ENCODE measurements at places on chromosomes 6 and 20.

DNA sequence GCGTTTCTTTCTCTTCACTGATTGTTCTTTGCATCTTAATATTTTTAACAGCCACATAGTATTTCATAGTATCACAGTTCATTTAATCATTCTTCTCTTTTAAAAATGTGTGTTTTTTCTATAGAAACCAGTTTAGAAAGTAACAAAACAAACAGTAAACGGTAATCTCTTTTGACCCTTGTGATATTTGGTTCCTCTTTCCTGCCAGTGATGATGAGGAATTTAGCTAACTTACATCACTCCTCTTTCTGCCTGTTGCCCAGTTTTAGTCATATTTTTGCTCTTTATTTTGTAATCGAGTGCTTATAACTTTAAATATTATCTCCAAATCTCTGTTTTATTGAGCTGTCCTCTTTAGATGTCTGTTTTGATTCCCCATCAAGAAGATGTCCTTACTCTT is 38.1 kb upstream of the ZBTB24 start:
- no peak for DNase-seq

GRCh38 chr6:79864001-79864400 is 83.4 kb downstream of the ELOVL4 start:
- DNase-seq, result no peak

GRCh38 chr6:71250099-71250602 is 38.5 kb upstream of the OGFRL1 start:
- no peak for DNase-seq

DNA sequence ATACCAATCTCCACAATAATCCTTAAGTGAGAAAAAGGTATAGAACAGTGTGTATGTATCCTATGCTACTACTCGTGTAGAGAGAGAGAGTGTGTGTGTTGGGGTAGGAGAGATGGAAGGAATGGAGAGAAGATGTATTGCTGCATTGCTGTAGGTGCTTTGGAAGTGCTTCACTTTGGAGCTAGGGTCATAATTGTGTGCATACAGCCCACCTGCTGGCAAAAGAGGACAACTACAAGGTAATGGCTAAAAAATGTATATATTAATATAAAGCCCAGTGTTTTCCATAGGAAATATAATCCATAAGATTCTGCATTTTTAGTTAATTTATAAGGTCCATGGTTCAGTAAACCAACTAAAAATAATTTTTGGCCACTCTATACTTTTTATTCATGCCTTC is 36.1 kb downstream of the SERAC1 start:
- no peak for DNase-seq

Measured in stimulated activated naive CD8-positive, alpha-beta T cell treated with anti-CD3 and anti-CD28 coated beads, Interleukin-15, amount 100 ng/mL, for 72 hours (primary cell).